ENCODE measurements at places on chromosomes 1 and 21.

DNA sequence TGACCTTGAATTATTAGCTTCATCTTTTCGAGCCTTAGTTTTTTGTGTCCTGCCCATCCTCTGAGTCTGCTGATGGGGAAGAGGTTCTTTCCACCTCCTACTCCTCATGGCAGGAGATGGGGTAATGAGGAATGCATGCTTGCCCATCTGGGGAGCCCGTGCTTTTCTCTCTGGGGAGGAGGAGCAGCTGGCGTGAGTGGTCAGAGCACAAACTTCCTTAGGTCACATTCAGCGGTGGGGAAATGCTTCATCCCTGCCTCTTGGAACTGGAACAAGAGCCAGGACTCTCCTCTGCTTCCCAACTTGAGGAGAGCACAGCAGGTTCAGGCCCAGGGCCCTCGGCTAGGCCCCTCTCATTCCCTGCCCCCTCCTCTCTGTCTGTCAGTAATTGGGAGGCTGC, 155.0 kb downstream of the PCNX2 start:
- no peak for DNase-seq

- no peak for DNase-seq
Measured at GRCh38 chr1:37951783-37952624, 5.2 kb upstream of the INPP5B start.

- DNase-seq: no peak
Measured at GRCh38 chr1:6790146-6790545, 4.9 kb downstream of the CAMTA1 start.

DNA sequence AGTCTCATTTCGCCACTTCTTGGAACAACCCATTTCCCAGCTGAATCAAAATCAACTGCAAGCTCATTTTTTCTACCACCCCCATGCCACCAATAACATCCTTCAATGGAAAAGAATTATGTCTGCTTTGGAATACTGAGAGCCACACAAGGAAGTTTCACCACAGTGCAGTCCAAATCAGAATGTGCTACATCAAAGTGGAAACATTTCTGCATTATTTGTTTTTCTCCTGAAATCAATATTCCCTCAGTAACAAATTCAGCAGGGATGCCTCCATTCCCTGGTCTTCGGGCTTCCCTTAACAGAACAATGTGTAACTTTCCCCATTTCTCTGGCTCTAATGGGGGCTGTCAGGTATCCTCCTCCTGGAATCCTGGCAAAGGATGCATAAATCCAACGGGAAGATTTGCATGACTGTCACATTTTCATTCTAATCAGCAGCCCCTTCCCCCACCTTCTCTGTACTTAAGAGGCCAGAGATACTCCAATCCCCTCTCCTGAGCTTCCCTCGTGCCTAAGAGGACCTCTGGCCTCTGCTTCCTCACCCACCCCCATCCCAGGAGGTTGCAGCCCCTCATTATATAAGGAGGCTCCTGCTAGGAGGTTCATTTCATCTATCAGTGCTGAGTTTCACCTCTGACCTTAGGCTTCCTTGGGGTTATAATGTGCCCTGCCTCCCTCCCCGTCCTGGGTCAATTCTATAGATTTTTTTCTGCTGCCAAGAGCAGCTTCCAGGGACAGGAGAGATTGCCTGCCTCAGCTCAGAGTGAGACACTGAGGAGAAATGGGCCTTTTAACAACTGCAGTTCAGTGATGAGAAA, 201.1 kb downstream of the OMA1 start:
- no peak for DNase-seq

- no peak for DNase-seq
Measured at GRCh38 chr21:41932576-41933312, 21.1 kb downstream of the C2CD2 start.

- no peak for DNase-seq
Measured at GRCh38 chr1:93683234-93683633, 1.6 kb upstream of the BCAR3 start.

DNA sequence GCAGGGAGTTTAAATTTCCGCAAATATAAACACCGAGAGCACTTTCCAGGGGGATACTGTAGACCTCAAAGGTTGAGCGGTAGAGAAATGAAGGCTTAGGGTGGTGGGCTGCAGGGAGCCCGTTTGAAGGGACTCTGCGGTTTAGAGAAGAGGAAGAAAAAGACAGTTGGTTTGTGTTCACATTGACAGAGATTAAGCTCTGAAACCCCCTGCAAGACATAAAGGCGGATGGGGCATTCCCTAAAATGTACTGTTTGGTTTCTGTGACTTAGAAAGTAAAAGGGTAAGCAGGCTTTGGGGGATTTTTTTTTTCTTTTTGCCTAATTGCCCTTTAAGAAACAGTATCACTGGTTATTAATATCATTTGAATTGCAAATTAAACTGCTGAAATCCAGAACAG, 1.3 kb downstream of the KAZN start:
- no peak for DNase-seq

GRCh38 chr1:115217150-115218033, 120.7 kb downstream of the NGF start:
- no peak for DNase-seq

DNA sequence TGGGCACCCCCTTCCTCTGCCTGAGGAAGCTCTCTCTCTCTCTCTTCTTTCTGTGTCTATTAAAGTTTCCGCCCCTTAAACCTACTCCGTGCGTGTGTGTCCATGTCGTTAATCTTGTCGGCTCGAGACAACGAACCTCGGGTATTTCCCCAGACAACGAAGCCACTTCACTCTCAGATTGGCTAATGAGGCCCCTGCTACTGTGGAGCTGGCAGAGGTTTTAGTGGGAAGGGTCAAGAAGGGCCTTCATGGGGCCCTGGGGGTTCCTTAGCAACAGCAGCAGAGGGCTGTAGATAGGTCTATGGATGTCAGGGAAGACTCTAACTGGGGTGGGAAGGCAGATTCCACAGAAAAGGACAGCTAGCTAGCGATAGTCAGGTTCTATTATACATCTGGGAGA, 239.8 kb upstream of the RAB4A start:
- no peak for DNase-seq

DNA sequence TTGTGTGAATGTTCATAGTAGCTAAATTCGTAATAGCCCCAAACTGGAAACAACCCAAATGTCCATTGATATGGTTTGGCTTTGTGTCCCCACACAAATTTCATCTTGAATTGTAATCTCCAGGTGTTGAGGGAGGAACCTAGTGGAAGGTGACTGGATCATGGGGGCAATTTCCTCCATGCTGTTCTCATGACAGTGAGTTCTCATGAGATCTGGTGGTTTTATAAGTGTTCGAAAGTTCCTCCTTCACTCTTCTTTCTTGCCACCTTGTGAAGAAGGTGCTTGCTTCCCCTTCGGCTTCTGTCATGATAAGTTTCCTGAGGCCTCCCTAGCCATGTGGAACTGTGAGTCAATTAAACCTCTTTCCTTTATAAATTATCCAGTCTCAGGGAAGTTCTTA, 11.3 kb downstream of the UBE2G2 start:
- no peak for DNase-seq

- DNase-seq: no peak
Measured at GRCh38 chr1:7425229-7425628, 345.9 kb upstream of the VAMP3 start.

- DNase-seq: no peak
Measured at GRCh38 chr1:42240966-42241755, 76.6 kb upstream of the GUCA2A start.

GRCh38 chr1:235434001-235434400, 66.8 kb downstream of the TBCE start:
- no peak for DNase-seq

DNA sequence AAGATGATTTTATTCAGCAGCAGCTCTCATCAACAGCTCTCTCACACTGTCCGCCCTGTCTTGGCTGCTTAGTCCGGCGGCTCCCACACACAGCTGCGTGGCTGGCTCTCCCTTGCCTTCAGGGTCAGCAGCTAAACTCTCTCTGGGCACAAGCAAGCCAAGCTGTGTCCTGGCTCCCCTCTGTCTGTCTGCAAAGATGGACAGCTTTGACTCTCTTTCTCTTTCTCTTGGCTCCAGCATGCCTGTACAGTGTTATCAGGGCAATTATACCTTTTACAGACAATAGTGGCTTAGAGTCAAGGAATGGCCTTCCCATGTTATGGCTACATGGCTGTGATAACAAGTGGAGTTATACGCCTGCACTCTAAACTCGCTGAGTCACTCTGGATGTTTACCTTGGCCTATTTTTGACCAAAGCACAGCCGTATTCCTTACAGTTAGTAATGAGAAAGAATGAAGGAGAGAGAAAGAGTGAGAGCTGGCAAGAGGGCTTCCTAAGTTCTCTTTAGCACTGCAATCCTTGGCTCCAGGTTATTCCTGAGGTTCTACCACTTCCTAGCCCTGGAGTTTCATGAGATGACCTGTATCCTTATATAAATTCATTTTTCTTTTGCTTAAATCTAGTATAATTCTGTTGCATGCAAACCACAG, 59.9 kb upstream of the ZSWIM5 start:
- no peak for DNase-seq

Measured in stimulated activated CD4-positive, alpha-beta T cell treated with anti-CD3 and anti-CD28 coated beads, Interleukin-15, amount 100 ng/mL, for 48 hours (primary cell).